ENCODE measurements at places on chromosomes 2 and 18.

GRCh38 chr2:75598589-75599155 lies 37.9 kb upstream of the EVA1A start:
- DNase-seq: no peak

DNA sequence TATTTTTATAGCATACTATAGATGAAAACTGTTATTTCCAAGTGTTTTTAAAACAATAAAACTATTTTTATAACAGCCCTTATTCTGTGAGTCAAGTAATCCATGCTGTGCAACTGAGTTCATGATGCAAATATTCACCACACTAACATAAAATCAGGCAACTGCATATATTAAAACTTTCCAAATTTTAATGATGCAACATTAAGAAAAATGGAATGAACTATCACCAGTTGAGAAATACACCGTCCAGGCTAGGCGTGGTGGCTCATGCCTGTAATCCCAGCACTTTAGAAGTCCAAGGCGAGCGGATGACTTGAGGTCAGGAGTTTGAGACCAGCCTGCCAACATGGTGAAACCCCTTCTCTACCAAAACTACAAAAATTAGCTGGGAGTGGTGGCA lies 114.5 kb downstream of the CDH2 start:
- no peak for DNase-seq

DNA sequence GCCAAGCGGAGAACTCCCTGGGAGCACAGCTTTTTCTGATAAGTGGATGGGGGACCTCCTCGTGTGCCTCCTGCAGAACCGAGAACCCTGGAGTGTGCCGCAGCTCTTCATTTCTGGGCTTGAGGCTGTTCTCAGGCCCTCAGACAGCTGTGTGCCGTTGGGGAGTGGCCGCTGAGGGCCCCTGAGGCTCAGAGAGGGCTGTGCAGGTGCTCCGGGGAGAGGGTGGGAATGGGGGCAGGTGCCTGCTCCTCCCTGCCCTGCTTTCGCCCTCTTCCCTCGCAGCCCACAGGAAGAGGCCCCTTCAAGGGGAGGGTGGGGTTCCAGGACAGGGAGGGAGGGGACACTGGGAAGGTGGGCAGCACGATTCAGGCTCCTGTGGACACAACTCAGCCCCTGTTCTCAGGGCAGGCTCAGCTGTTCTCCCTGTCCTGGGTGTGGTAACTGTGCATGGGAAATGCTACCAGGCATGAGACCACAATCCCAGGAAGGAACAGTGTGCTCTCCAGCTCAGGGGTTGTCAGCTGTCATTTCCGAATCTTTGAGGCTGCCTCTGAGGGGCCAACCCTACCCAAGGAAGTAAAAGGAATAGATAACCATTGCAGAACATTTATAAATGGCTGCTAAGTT lies 11.3 kb downstream of the LCT start:
- DNase-seq: no peak

DNA sequence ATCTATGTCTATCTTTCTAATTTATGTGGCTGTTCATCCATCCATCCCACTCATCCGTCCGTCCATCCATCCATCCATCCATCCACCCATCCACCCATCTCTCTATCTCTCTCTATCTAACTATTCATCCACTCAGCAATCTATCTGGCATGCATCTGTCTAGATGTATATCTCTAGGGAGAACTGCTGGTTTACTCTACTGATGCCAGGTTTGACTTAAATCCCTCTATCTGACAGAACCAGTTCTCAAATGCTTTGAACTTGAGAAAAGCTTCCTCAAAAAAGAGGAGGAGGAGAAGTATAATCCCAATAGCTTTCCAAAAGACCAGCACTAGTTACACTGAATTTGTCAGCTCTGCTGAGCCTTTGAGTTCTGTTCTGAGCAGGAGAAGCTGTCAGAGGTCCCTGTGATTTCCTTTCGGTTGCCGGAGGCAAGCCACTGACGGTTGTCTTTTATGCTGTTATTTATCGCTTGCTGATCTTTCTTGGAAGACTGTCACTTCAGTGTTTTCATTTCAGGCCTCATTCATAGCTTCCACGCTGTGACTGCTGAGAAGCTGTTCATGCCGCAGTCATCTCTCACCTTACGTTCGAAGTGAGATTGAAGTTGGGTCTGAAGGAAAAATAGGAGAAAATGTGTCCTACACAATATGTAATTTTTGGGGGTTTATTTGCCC lies 129.4 kb upstream of the UXS1 start:
- no peak for DNase-seq

DNA sequence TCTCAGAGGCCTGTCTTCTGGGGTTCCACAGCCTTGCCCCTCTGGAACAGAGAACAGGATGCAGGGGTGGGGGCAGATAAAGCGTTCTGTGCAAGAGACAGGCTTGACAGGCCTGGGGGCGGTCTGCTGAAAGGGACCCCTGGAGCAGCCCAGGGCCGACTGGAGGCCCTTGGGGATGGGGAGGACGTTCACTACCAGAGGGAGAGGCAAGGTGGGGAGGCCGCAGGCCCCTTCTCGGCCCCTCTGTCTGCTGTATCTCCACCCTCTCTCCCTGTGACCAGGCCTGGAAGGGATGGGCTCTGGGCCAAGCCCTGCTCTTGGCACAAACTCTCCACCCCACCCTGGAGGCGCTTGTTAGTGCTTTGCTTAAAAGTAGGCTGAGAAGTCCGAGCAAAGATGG lies 27.3 kb upstream of the INHBB start:
- DNase-seq: no peak

- DNase-seq: no peak
Observed at GRCh38 chr2:128413014-128413717, 94.5 kb upstream of the HS6ST1 start.
